ENCODE measurements at places on chromosomes 6 and 20.

DNA sequence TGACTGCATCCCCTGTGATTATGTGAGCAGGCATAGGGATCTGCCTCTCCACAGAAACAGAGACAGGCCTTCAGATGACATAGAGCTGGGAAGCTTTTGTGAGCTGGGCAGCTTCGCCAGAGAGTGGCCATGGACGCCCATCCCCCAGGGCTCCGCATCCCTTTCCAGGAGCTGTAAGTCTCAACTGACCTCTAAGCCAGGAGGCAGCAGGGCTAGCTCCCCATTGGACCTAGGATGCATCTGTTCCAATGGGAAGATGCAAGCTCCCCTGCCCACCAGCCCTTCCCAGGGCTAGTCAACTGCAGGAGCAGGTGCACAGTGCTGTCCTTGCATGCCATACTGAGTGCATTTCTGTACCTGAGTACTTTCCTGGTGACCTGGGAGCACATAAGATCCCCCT, 663.6 kb downstream of the RNF144B start:
- DNase-seq, result no peak

- DNase-seq, result no peak
These were observed 44.4 kb downstream of the DCDC2 start for GRCh38 chr6:24313251-24314141.

GRCh38 chr6:56953597-56954402, 1.1 kb upstream of the BEND6 start:
- no peak for DNase-seq

DNA sequence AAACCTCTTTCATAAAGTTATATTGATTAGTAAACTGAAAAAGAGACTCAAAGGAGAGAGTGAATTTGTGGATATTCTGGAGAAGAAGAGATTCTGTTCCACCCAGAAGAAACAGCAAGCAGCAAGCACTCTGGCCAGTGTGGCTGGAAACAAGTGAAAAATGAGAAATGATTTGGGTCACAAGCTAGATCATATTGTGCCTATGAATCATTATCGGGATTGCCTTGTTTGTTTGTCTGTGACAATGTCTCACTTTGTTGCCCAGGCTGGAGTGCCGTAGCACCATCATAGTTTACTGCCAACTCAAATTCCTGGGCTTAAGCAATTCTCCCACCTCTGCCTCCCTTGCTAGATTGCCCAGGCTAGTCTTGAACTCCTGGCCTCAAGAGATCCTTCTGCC, 106.5 kb upstream of the LOC128125822 start:
- no peak for DNase-seq

DNA sequence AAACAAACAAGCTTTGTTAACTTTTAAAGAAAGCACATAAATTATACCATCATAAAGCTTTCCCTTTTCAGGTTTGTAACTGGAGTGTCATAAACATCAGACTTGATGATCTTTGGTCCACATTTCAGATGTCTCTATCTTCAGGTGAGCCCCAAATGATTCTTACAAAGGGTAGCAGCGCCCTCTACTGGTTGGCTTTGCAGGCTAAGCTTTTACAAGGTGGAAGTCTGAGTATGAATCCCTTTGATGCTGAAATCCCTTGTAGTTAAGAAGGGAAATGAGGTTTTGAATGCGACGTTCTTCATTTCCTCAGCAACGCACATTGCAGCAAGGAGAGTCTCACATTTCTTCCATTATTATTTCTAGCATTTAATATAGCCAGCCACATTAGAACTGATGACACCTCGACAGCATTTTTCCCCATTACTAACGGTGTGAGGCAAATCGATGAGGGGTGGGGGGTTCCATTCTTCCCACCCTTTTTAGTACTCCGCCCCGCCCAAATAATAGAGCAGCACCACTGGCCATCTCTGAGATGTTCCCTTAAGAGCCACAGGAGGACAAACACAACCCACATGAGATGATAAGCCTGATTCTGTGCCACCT, 126.3 kb upstream of the NT5E start:
- peak; percentile 38 for DNase-seq

- DNase-seq, result no peak
These were observed 1.3 kb upstream of the MYBL2 start for GRCh38 chr20:43665466-43666176.

DNA sequence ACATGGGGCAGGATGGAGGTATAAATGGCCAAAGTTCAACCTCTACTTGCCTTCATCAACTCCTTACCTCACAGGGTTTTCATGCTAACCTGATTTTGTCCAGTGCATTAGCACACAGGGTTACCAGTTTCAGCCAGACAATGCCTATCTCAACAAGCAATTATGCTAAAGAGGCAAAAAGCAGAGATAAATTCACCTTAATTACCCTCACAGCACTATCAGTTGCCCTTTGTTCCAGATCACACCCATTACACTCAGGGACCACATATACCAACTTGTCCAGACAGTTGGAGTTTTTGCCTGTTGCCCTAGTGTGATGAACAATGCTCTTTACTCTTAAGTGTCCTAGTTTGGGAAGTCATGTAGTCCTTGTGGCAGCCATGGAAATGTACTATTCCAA, 174.5 kb upstream of the MOCS1 start:
- DNase-seq, result no peak

DNA sequence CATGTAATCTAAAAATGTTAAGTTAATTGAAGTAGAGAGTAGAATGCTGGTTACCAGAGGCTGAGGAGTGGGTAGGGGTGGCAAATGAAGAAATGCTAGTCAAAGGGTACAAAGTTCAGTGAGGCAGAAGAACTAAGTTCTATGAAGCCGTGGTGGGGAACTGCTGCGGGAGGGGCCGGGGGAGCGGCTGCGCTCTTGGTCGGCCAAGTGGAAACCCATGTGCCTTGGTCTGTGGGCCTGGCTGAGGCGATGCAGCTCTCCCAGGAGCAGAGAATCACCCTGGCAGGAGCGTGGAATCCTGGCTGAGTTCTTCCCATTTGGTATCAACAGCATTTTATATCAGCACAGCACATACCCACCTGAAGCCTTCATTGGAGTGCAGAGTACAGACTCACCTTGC, 22.3 kb downstream of the TTLL2 start:
- DNase-seq, result no peak

- no peak for DNase-seq
These were observed 231.9 kb downstream of the LAMA2 start for GRCh38 chr6:129114636-129115391.

GRCh38 chr6:105781915-105782314, 304.2 kb upstream of the PRDM1 start:
- no peak for DNase-seq

DNA sequence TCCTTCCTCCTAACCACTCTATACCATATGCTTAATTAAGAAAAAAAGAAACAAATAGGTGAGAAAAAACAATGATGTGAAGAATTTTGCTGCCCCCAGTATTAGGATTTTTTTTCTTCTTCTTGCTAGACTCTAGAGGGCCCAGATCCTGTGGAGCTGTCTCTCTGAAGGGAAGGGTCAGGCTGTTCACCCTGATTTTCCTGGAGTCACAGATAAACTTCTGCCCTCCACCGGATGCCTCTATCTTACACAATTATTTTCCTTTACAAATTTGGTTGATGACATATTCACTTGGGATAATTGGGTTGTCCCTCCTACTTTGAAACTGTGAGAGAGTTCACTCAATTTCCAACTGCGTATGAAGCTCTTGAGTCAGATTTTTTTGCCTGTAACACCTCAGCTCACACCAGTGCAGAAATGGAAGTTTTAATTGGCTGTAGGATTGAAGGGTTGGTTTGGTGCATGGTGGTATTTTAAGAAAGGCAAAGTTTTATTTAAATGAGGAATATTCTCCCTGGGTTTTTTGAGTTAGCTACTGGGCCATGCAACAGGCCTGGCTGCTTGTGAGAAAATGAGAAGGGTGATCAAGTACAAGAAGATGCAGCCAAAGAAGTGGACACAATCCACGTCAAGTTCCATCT, 73.7 kb upstream of the ESR1 start:
- DNase-seq, result no peak

GRCh38 chr6:41767112-41767833, 12.4 kb downstream of the FRS3 start:
- no peak for DNase-seq

- DNase-seq, result no peak
These were observed 373.4 kb upstream of the SYNCRIP start for GRCh38 chr6:86016077-86016476.

DNA sequence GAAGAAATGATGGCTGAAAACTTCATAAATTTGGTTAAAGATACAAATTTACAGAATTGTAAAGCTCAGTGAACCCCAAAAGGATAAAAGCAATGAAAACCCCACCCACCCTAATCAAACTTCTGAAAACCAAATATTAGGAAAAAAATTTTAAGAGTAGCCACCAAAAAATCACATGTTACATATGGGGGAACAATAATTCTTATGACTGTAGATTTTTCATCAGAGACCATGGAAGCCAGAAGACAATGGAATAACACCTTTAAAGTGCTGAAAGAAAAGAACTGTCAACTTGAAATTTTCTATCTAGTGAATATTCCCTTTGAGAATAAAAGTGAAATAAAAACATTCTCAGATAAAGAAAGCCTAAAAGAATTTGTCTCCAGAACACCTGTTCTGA, 24.4 kb downstream of the PROCR start:
- no peak for DNase-seq

DNA sequence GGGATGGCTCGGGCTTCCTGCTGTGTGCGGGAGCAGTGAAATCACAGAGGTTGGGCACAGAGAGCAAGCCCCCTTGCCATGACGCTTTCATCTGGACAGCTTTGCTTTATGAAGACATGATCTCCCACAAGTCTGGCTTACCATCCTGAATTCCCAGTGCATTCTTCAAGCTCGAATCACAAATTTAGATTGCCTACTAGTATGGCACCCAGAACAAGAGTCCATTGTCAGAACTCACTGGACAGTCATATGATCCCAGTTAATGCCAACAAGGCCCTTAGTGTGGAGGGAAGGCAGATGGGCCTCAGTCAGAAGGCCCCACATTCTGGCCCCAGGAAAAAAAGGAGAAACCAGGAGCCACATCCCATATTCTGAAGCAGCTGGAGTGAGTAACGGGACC, 147.3 kb upstream of the FOXQ1 start:
- DNase-seq, result no peak

- peak; percentile 56 for DNase-seq
These were observed at the start of gene STK35 for GRCh38 chr20:2101057-2101864. TSS of gene STK35 (plus strand) at chr20:2101827. CDS start at chr20:2101882, 55 bp downstream.

- no peak for DNase-seq
These were observed 86.3 kb upstream of the HIVEP1 start for GRCh38 chr6:11925805-11926204.

- no peak for DNase-seq
These were observed 49.7 kb downstream of the TOP1 start for GRCh38 chr20:41078329-41078728.

- no peak for DNase-seq
These were observed 47.5 kb downstream of the TRAM2 start for GRCh38 chr6:52529311-52529710.

GRCh38 chr20:46307999-46308257, 370 bp downstream of the CDH22 start:
- no peak for DNase-seq

DNA sequence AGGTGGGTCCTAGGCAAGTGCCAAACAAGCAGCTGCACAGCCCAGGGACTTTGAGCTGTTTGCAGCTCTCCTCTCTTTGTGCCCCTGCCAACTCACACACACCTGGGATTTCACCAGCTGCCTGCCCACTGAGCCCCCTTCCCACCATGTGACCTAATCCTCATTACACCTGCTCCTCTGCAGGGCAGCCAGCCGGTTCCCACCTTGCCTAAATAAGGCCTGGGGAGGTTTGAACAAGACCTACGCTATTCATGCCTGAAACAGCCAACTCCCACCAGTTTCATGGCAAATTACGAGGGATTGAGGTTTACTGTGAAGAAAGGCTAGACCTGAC, 92.6 kb upstream of the SOX4 start:
- DNase-seq, result no peak

GRCh38 chr6:47079638-47080037, 37.5 kb upstream of the ADGRF1 start:
- DNase-seq, result no peak

DNA sequence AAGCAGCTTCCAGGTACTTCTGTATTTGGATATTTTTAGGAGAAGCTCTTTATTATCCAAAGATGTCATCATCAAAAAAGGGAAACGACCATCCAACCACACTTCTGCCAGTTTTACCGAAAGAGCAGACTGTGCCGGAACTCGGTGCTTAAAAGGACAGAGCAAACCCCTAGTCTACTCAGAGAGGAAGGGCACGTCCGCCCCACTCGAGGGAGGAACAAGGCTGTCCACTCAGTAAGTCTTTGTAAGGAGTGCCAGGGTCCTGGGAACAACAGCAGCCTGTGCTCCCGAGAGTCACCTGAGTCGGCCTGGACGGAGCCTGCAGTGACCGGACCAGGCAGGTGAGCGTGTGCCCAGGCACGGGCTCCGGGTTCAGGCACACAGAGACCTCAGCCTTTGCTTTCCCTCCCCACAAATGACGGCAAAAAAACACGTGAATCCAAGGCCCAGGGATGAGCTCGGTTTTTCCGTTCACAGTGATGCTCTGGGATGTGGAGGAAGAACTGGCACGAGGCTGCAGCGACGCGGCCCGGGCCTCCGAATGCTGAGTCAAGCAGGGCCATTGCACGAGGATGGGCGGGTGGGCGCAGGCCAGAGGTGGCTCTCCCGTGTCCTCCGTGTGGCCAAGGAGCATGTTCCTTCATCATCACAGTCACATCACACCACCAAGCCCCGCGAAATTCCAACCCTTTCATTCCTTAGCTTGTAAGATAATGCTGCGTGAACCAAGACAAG, 17.4 kb upstream of the SLCO4A1 start:
- DNase-seq, result no peak

DNA sequence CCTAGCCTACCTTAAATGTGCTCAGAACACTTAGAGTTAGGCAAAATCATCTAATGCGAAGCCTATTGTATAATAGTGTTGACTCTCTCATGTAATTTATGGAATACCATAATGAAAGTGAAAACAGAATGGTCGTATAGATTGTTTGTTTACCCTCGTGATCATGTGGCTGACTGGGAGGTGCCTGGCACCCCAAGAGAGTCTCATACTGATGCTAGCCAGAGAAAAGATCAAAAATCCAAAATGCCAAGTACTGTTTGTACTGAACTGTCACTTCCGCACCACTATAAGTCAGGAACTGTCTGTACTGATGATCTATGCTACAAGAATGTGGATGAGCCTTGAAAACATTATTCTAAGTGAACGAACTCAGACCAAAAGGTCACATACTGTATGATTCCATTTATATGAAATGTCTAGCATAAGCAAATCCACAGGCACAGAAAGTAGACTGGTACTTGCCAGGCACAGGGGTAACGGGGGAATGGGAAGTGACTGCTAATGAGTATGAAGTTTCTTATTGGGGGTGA, 22.4 kb downstream of the ZMYND8 start:
- DNase-seq, result no peak

GRCh38 chr6:106557837-106558236, 71.5 kb downstream of the RTN4IP1 start:
- DNase-seq, result no peak

GRCh38 chr6:169923468-169924464, 172.3 kb downstream of the ERMARD start:
- DNase-seq, result no peak

DNA sequence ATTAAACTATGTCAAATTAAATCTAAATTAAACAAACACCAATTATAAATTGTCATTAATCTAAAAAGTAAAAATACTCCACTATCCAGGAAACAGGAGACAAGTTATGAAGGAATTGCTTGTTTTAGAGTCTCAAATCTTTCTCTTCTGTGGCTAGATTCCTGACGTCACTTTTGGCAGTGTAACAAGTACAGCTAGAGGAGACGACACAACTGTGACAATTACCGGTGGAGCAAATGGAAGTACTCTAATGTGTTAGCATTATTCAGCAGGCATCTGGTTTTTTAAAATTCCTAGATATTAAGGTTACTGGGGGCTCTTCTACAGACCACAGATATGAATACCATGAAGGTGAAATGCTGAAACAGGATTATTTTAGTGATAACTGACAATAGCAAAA, 1042.7 kb downstream of the EPHA7 start:
- no peak for DNase-seq

GRCh38 chr6:166244353-166245045, 63.7 kb downstream of the PRR18 start:
- DNase-seq, result no peak
